ENCODE measurements at places on chromosomes 7 and 10. TPM values are rescaled to one million over a fixed set of nuclear protein-coding genes. Genes with fewer than 3 reads are reported as not detected.

The GLI3 gene
- not detected for polyA plus RNA-seq

The DUS4L gene
- 10.0 TPM for polyA plus RNA-seq

The ELFN1 gene
- not detected for polyA plus RNA-seq

The MACC1 gene
- polyA plus RNA-seq: 1.9 TPM

- peaks cover 3% of the 10 kb centered on the region for H3K4me1 ChIP-seq
- no peak overlapping the region for H3K4me3 ChIP-seq
- no peak overlapping the region for H3K27ac ChIP-seq
- H3K27me3 ChIP-seq: no peaks in the 10 kb centered on the region
- DNase-seq: no peak
Measured at GRCh38 chr10:61757001-61757400, 94.3 kb downstream of the CABCOCO1 start.

DNA sequence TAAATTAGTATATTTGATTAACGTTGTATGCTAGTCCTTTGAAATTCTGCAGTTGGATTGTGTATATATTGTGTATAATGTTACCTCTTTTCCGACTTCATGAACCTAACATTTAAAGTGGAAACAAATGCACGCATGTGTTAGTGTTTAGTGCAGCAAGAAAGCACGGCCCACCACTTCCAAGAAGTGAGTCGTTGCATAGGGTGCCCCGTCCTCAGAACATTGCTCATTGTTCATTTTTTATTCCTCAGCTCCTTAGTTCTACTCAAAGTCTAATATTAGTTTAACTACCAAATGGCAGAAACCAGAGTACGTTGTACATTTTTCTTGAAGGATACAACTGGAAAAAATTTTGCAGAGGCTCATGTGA is 407.6 kb downstream of the AUTS2 start:
- H3K27ac ChIP-seq: no peak overlapping the region
- peak overlapping the region; percentile 58 for H3K4me3 ChIP-seq
- H3K27me3 ChIP-seq: no peaks in the 10 kb centered on the region
- H3K4me1 ChIP-seq: peaks cover 46% of the 10 kb centered on the region
- DNase-seq: no peak

GRCh38 chr10:104816501-104816900 is 175.4 kb downstream of the SORCS3 start:
- DNase-seq: no peak
- H3K36me3 ChIP-seq: no peaks in the 10 kb centered on the region
- no peak overlapping the region for H3K4me3 ChIP-seq
- no peak overlapping the region for H3K27ac ChIP-seq

DNA sequence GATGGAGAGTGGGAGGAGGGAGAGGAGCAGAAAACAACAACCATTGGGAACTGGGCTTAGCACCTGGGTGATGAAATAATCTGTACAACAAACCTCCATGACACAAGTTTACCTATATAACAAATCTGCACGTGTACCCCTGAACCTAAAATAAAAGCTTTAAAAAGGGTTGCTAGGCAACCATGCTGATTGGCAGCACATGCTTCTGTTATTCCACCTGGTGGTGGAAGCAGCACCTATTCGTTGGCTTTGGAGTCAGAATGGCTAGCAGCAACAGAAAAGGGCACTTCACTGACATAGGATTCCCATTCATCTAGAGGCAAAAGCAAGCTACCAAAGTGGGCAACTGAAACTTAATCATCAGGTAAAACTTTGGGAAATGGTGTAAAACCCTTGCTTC is 57.1 kb downstream of the RELN start:
- DNase-seq: no peak
- no peak overlapping the region for H3K4me3 ChIP-seq
- no peaks in the 10 kb centered on the region for H3K36me3 ChIP-seq
- peaks cover 12% of the 10 kb centered on the region for H3K27me3 ChIP-seq
- no peak overlapping the region for H3K27ac ChIP-seq

The TMEM236 gene
- not detected for polyA plus RNA-seq

GRCh38 chr10:124917428-124918190 is 24.3 kb upstream of the ZRANB1 start:
- H3K4me1 ChIP-seq: peaks cover 38% of the 10 kb centered on the region
- peak overlapping the region; percentile 97 for H3K27ac ChIP-seq
- peak overlapping the region; percentile 92 for H3K4me3 ChIP-seq
- DNase-seq: no peak
- H3K36me3 ChIP-seq: no peaks in the 10 kb centered on the region

The PURB gene
- polyA plus RNA-seq: 2.9 TPM

- no peaks in the 10 kb centered on the region for H3K36me3 ChIP-seq
- no peak for DNase-seq
- H3K27me3 ChIP-seq: no peaks in the 10 kb centered on the region
- H3K27ac ChIP-seq: no peak overlapping the region
Measured at GRCh38 chr7:12961910-12962480, 274.6 kb downstream of the ARL4A start.

DNA sequence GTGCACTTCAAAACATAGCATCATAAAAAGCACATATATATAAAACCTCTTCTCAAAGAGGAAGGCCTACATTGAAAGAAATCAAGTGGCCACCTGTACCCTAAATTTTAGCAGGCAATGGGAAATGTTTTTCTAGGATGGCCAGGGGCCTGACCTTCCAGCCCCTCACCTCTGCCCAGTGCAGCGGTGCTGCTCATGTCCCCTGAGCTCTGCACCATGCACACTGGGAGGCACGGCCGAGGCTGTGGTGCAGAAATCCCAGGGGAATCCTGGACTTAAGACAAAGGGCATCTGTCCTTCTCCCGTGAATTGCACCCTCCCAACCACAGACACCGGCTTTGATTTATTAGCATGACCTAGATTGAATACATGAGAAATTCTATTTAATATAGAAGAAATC is 551.4 kb downstream of the GLRX3 start:
- H3K36me3 ChIP-seq: no peaks in the 10 kb centered on the region
- no peaks in the 10 kb centered on the region for H3K4me1 ChIP-seq

DNA sequence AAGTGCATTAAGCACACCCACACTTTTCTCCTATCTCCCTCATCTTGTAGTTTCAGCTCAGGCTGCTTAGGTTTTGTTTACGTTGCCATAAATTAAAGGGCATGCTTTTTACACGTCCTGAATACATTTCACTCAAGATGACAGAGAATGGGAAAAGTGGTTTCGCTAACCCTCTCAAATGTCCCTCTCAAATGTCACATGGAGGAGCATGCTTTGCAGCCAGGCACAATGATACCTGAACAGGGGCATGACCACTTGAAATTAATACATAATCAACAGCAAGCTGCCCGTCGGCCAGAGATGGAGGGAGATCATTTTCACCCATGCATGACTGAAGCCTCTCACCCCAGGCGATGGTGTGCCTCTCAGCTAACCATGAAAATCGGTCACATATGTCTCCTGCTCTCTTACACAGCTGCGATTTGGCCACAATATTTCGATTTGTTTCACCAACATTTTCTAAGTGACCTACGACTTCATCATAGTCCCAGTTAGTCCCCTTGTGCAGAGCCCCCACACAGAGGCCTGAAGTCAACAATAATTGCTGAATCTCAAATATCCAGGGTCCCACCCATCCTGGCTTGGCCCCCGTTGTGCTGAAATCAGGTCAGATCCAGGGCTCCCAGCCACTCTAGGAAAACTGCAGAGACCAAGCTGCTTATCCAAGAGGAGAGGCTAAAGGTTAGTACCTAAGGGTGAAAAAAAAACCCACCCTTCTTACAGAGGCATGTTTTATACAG is 373.9 kb upstream of the NFE2L3 start:
- no peak overlapping the region for H3K27ac ChIP-seq
- no peaks in the 10 kb centered on the region for H3K4me1 ChIP-seq
- no peak overlapping the region for H3K4me3 ChIP-seq

- H3K4me3 ChIP-seq: no peak overlapping the region
- no peaks in the 10 kb centered on the region for H3K36me3 ChIP-seq
- peaks cover 30% of the 10 kb centered on the region for H3K4me1 ChIP-seq
- H3K27me3 ChIP-seq: no peaks in the 10 kb centered on the region
Measured at GRCh38 chr7:18459484-18460245, 35.9 kb upstream of the HDAC9 start.
